Mammary epithelial cell (primary cell): ENCODE measurements at places on chromosomes 3 and 15. TPM values are rescaled to one million over a fixed set of nuclear protein-coding genes. Genes with fewer than 3 reads are reported as not detected.

SKOR1 gene
- total RNA-seq: 0.27 TPM in 1 of 2 replicates, not detected in the other

TMIE gene
- 0.38 and 0.56 TPM in 2 replicates for total RNA-seq

KBTBD13 gene
- not detected for total RNA-seq

THUMPD3 gene
- total RNA-seq: 32.7 TPM

FAM43A gene
- 1.0 and 1.2 TPM in 2 replicates for total RNA-seq

SV2B gene
- 0.40 and 1.4 TPM in 2 replicates for total RNA-seq

ADAMTS7 gene
- 6.7 TPM for total RNA-seq

WDR93 gene
- total RNA-seq: 0.17 TPM

CRABP1 gene
- total RNA-seq: not detected in 2 replicates

A4GNT gene
- not detected in 2 replicates for total RNA-seq

CYP11A1 gene
- not detected in 2 replicates for total RNA-seq

NUP210 gene
- total RNA-seq: 0.05 and 0.14 TPM in 2 replicates

GASK1A gene
- total RNA-seq: 1.0 and 1.1 TPM in 2 replicates

CKMT1B gene
- 33.2 and 47.5 TPM in 2 replicates for total RNA-seq

TMEM212 gene
- not detected in 2 replicates for total RNA-seq

TM4SF4 gene
- total RNA-seq: not detected

GPR87 gene
- 78.7 TPM for total RNA-seq

ISLR2 gene
- under 0.01 TPM for total RNA-seq

ISL2 gene
- total RNA-seq: 0.16 TPM in 1 of 2 replicates, not detected in the other

FEZF2 gene
- total RNA-seq: not detected in 2 replicates

TMEM158 gene
- 4.0 and 9.3 TPM in 2 replicates for total RNA-seq

FETUB gene
- total RNA-seq: 0.24 TPM in 1 of 2 replicates, not detected in the other

FAM162A gene
- 14.2 TPM for total RNA-seq

TGM4 gene
- 0.33 TPM for total RNA-seq

TNIK gene
- total RNA-seq: 8.2 and 9.7 TPM in 2 replicates
